HAP-1 (cell line): ENCODE measurements at places on chromosomes 2 and 18.

GRCh38 chr2:108092886-108093285 lies 106.6 kb downstream of the SLC5A7 start:
- no peak for DNase-seq

DNA sequence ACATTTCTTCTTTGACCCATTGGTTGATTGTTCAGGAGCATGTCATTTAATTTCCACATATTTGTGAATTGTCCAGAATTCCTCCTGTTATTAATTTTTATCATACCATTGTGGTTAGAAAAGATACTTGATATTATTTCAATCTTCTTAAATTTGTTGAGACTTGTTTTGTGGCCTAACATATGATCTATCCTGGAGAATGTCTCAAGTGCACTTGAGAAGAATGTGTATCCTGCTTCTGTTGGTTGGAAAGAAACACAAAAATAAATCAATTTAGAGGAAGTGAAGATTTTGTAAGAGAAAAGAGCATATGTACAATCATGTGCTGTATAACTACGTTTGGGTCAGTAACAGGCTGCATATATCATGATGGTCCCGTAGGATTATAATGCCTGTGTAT lies 118.6 kb upstream of the CDC42EP3 start:
- DNase-seq: no peak

GRCh38 chr2:28161466-28161865 lies 231.2 kb upstream of the FOSL2 start:
- DNase-seq: no peak

DNA sequence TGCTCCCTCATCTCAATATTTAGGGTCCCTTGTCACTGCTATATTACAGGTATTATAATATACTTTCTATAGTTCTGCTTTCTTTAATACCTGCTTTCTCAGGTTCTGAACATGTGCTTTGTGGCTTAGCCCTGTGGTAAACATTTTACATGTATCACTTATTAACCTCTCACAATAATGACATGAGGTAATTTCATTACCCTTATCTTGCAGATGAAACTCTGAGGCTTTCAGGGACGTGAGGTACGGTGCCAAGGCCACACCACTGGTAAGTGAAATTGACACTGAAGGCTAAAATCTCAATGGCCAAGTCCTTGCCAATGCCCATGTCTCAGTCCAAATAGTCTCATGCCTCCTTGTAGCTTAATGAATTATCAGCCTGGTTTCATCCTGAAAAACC lies 21.7 kb downstream of the LINC00305 start:
- DNase-seq: no peak

GRCh38 chr2:237432484-237433092 lies 18.6 kb upstream of the COL6A3 start:
- DNase-seq: no peak

DNA sequence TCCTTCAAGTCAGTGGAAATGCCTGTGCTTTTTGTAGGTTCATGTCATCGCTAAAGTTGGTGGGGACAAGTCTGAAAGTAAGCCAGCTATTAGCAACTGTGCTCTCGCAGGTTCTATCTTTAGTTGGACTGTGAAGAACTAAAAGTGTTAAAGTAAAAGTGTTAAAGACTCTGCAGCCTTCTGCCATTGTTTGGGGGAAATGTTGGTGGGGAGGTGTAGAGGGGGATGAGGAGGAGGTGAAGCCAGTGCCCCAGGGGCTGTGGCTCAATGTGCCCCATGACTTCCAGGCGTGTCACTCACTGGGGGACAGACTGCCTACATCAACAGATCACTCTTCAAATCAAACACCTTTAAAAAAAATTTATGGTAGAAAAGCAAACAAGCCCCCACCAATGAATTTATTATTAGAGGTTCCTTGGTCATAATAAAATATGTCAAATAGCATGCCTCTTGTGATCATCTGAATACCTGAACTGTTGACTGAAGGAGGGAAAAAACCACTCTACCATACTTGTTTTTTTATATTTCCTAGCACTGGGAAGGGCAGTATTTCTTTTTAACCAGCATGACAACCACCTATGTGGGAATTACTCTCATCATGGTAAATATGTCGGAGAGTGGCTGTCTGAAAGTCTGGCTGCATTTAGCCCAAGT lies 19.3 kb downstream of the TGFA start:
- DNase-seq: no peak

DNA sequence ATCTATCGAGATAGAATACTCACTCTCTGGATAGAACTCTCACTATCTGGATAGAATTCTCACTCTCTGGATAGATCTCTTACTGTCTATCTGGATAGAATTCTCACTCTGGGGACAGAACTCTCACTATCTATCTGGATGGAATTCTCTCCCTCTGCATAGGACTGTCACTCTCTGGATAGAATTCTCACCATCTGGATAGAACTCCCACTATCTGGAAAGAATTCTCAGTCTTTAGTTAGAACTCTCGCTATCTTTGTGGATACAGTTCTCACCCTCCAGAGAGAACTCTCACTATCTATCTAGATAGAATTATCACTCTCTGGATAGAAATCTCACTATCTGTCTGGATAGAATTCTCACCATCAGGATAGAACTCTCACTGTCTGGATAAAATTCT lies 16.5 kb downstream of the ABCG8 start:
- no peak for DNase-seq

DNA sequence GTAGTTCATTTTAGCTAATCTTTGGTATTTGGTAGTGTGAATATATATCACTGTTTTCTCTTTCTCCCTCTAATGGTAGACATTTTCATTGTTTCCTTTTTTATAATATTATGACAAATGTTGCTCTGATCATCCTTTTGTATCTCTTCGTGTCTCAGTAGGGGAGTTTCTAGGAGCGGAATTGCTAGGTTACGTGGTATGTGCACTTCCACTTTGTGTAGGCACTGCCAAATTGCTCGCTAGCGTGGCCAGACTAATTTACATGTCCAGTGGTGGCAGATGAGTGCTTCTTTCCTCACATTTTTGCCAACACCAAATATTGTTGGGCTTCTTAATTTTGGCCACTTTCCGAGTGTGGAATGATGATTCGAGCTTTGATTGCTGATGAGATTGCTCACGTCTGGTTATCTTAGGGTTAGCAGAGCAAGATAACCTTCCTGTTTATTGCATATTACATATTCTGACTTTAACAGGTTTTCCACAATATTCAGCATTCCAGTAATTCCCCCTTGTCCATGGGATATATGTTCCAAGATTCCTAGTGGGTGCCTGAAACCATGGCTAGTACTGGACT lies 30.4 kb upstream of the GREB1 start:
- DNase-seq: no peak

- no peak for DNase-seq
Observed at GRCh38 chr2:163368655-163369054, 367.2 kb downstream of the FIGN start.

DNA sequence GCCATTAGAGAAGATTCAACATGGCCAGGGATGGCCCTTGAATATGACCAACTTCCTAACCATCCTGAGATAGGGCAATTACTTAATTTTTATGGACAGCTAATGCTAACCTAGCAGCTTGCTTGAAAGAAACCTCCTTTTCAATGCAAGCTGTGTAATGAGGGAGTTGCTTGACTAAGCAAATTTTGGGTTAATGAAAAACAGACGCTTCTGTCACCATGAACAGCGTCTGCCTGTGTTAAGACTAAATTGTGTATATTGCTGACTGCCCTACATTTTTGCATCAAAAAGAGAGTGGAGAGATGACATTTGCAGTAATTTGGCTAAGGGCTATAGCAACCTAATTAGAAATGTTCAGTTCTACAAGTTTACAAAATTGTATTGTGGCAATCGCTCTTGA lies 319.2 kb upstream of the LRATD1 start:
- DNase-seq: no peak

DNA sequence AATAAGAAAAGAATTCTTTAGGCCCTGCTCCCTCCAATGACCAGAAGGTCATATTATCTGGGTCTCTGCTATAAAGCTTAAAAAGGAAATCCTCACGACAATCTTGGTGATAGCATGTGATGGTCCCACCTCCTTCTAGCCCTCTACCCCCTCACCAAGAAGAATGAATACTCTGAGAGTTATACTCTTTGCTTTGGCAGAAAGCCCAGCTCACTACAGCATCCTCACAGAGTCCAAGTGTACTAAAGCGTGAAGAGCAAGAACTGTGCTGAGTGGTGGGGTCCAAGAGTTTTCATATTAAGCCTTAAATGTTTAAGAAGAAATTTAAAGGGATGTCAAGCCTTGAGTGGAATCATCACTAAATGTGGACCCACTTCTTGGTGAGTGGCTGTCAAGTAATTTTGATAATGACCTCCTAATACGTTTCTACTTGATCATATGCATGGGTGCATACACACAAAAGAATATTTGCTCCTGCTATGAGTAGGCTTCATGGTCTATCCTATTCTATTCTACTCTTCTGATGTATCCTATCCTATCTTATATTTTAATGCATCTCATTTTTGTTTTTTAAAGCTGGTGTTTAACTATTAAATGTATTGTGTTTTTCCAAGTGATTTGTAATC lies 16.5 kb upstream of the SERPINB7 start:
- no peak for DNase-seq

DNA sequence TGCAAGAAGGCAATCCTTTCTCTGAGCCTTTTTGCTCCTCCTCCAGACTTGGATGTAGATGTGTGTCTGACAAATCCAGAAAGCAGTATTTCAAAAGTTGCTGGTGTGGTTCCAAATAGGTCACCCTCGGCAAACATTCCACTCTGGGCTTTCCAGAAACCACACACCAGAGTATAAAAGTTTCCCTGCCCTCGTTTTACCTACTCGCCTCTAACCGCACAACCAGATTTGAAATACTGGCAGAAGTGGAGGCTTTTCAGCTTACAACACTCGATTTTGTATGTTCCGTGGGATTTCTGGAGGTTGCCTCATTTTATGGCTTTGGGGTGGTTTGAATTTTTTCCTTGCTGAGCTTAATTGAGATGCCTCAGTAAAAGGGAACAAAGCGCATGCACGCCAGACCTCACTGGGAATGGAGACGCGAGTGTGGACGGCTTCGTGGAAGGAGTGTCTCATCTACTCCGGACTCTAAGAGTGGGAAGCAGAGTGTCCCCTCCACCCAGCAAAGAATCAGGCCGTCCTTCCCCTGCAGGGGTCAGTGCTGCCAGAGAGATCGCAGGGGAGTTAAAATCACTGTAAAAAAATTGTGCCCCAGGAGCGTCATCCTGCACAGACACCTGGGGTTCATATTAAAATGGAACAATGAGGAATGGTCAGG lies 44.0 kb upstream of the RPL31 start:
- DNase-seq: no peak

GRCh38 chr18:31596081-31596872 lies 4.6 kb downstream of the TTR start:
- no peak for DNase-seq

- DNase-seq: no peak
Observed at GRCh38 chr2:195613922-195614321, 43.1 kb upstream of the SLC39A10 start.

GRCh38 chr2:86786001-86786536 lies 4.6 kb downstream of the CD8A start:
- no peak for DNase-seq

DNA sequence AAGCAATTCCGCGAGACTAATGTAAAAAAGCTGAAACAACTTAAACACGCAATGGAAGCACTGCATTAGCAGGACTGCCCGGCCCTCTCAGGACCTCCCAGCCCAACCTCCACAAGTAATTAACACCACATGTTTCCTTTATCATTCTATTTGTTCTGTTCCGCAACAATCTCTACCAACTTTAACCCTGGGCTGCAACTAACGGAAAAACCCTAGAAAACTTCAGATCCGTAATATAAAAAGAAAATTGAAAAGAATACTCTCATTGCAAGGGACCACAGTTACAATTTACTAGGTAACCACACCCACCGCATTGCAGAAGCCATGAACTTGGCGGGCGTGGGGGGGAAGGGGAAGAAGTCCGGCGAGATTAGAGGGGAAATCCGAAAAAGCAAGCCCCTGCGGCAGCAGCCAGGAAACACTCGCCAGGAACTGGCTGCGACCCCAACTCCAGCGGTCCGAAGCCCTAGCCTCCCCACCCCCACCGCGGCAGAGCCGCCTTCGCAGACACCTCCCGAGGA lies 1.2 kb downstream of the EPB41L3 start:
- peak; percentile 52 for DNase-seq

DNA sequence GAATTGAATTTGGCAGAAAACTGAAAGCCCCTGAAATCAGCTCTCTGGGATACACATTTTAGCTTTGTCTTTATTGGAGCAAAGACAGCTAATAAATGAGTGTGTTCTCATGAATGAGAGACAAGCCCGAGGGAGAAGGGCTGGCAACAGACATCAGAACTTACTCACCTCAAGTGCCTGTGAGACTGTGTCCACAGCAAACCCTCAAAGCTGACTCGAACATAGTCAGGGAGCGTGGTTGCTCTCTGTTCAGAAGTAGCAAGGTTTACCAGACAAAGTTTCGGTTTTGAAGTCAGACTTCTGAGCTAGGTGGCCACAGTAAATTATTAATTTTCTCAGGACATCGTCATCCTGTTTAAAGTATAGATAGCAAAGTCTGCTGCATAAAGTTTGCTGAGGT lies 207.9 kb downstream of the CMPK2 start:
- no peak for DNase-seq

- no peak for DNase-seq
Observed at GRCh38 chr2:161166538-161167409, 6.5 kb downstream of the TANK start.

GRCh38 chr2:12463189-12463588 lies 253.5 kb upstream of the TRIB2 start:
- no peak for DNase-seq

DNA sequence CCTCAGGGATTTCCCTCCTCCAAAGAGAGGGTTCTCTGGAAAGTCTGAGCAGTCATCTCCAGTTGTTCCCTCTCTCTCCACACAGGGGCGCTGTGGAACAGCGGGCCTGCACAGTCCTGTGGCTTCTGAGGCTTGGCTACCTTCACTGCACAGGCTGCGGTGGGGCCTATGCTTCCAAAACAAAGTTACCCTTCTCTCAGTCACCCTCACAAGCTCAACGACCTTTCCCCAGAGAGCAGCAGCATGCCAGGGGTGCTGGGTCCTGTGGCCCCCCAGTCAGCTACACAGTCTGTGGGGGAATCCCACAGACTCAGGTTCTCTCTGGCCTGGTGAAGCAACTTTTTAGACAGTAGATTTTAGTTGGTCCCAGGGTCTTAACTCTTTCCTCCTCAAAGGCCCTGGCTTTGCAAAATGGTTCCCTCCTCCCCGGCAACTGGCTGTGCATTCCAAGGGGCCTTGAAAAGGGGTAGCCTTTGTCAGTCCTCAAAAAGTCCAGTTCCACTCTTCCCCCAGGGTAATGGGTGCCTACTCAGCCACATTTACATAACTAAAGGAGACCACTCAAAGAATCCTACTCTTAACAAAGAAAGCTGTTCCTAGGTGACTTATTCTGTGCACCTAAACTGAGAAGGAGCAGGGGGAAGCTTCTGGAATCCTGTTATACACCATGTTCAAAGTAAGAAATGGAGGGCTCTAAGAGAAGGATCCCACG lies 14.9 kb downstream of the B3GNT7 start:
- DNase-seq: peak; percentile 83
